T-helper 2 cell treated with Interferon-gamma antibody and Interleukin-4, amounts not matched to agents 5 μg/mL and 100 μg/mL, for 36 hours (primary cell): ENCODE measurements at places on chromosomes 1 and 21.

DNA sequence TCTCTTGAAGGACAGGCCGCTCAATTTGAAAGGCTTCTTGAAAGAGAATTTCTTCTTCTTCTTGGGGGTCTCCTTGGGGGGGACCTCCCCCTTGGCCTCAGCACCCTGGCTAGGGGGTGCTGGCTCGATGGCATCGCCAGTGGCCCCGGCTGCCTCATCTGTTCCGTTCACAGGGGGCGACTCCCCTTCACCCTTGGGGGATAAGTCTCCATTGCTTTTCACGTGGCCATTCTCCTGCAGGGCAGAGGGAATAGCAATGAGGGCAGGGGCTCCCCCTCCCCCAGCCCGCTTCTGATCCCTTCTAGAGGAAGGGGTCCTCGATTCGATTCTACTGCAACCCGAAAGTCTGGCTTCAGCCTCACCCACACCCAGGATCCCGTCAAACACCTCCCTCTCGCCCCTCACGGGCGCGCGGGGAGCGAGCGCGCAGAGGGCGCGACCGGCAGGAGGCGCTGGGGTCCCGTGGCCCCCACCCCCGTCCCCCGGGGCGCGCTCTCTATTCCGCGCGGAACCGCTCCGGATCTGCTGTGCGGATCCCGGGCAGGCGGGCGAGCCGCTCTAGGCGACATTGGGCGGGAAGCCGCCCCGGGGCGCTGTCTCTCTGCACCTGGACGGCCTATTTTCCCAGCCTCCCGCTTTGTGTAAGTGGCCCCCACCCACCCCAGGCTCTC, 1.0 kb downstream of the MARCKSL1 start:
- peak; percentile 49 for DNase-seq

DNA sequence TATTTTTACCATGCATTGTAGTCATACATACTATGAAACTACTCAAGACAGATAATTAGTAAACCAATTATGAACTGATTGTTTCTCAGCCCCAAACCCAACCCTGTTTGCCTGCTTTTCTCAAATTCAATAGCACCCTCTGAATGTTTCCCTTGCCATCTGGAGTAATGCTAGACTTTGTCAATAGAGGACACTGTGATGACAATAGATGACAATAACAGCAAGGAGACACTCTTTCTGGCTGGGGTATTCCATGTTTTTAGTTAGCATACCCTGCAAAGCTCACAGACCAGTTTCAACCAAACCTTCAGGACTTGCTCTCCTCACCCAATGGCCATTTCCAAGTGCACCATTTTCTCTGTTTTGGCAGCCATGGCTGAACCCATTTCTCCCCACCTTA, 108.5 kb upstream of the LRRC7 start:
- DNase-seq, result no peak

GRCh38 chr1:112689196-112689841, 14.9 kb downstream of the MOV10 start:
- DNase-seq, result no peak

- no peak for DNase-seq
Measured at GRCh38 chr1:230858918-230859729, 9.2 kb downstream of the C1orf198 start.

- DNase-seq, result peak; percentile 76
Measured at GRCh38 chr1:93615582-93616150, 66.0 kb downstream of the BCAR3 start.

- no peak for DNase-seq
Measured at GRCh38 chr1:39826583-39826982, 37.9 kb upstream of the BMP8B start.

- DNase-seq, result no peak
Measured at GRCh38 chr21:25025596-25025995, 581.7 kb downstream of the MRPL39 start.

DNA sequence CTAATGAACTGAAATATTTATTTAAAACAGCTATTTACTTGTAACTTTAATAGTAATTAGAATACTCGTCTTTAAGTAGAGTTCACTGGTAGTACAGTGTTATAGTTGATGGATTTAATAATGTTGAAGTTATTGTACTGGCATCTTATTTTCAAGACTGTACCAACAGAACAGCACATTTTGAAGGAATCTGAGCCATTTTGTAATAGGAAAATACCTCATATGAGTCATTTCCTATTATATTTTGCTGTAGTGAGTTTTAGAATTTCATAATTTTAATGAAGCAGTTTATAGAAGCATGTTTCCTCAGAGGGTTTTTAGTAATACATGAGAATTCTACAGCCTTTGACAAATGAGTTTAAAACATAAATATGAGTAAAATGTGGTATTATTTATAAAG, 258.3 kb downstream of the OLFM3 start:
- DNase-seq, result no peak

- no peak for DNase-seq
Measured at GRCh38 chr1:117371441-117372151, 4.3 kb downstream of the MAN1A2 start.

DNA sequence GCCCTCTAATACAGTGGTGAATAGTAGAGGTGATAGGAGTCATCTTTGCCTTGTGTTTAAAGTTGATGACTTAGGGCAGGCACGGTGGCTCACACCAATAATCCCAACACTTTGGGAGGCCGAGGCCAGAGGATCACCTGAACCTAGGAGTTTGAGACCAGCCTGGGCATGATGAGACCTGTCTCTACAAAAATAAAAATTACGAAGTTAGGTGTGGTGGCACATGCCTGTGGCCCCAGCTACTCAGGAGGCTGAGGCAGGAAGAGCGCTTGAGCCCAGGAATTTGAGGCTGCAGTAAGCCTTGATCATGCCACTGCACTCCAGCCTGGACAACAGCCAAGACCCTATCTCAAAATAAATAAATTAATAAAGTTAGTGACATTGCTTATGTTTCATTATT, 26.6 kb downstream of the CAPZA1 start:
- no peak for DNase-seq

- DNase-seq, result no peak
Measured at GRCh38 chr1:33715195-33715811, 148.6 kb upstream of the HMGB4 start.

DNA sequence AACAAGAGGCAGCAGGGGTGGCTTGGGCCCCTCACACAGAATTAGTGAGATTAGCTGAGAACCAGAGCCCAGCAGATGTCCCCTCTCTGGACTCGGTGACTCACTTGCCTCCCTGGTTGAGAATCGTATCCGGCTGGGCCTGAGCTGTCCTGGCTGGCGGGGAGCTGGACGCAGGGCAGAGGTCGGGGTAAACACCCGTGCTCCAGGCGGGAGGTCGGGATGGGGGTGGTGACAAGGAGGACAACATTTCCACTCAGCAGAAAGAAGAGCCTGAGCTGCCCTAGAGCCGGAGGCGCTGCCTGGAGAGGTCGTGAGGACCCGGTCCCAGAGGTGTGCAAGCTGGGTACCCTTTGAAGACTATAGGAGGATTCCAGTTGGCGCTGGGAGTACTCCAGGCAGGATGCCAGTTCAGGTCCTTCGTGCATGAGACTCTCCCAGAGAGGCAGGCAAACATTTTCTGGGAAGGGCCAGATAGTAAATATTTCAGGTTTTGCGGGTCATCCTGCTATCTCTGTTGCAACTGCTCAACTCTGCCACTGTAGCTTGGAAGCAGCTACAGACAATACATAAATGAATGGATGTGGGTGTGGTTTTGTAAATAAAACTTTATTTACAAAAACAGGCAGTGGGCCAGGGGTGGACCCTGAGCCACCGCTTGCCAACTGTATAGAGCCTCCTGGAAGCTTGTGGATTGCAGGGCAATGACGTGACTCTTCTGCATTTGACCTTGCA, 116.8 kb upstream of the WNT4 start:
- DNase-seq, result no peak

GRCh38 chr1:47751996-47752451, 245.2 kb downstream of the TRABD2B start:
- no peak for DNase-seq

- no peak for DNase-seq
Measured at GRCh38 chr1:1359308-1359663, 931 bp upstream of the MXRA8 start.
